Activated CD4-positive, alpha-beta T cell treated with anti-CD3 and anti-CD28 coated beads for 4 hours (primary cell): ENCODE measurements at places on chromosomes 7 and 10.

DNA sequence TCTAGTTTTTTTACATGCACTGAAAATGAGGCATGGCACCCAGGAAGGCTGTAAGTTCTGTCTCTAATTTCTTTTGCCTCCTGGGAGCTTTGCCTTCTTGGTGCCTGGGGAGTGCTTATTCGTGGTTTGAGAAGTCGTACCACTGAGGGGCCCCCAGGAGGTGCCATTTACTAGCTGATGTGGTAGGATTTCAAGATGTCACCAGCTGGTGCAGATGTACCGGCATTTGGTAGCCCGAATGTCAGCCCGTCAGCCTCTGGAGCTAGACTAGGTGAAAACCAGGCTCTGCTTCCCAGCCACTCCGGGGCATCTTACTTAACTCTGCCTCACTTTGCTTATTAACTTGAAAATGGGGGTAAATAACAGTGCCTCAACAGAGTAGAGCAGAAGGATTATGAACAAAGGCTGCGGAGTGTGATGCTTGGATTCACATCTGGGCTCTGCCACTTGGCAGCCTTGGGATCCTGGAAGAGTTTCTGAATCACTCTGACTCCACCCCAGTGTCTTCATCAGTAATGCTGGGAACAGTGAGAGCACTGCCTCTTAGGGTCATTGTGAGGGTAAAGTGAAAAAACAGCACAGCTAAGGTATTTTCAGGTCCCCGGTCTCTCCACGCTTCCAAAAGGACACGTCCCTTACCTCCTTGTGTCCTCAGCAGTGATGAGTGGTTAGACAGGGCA, 31.4 kb upstream of the BTBD16 start:
- no peak for DNase-seq

DNA sequence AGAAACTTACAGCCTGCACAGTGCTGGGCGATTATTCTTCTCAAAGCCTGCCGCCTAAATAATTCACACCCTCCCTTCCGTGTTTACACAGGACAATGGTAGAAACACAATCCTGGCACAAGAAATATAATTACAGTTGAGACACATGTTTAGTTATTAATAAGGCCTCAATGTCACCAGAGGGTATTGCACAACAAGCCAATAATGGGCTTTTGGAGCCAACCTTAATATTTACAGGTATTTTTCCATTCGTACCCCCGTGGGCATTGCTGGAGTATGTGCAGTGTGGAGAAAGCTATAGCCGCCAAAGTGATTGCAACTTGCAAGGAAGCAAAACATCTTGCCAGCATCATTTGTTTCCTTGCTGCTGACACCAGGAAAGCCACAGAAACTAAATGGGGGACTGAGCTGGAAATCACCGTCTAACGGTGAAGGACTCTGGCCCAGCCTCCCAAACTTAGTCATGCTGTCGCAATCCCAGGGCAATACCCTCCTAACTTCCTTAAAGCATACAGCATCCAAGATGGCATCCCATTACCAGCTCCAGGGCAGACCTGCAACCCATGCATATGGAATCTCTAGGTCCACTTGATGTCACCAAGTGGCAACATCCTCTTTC, 8.6 kb downstream of the CALN1 start:
- no peak for DNase-seq

GRCh38 chr7:80124526-80125264, 9.9 kb upstream of the GNAI1 start:
- no peak for DNase-seq

DNA sequence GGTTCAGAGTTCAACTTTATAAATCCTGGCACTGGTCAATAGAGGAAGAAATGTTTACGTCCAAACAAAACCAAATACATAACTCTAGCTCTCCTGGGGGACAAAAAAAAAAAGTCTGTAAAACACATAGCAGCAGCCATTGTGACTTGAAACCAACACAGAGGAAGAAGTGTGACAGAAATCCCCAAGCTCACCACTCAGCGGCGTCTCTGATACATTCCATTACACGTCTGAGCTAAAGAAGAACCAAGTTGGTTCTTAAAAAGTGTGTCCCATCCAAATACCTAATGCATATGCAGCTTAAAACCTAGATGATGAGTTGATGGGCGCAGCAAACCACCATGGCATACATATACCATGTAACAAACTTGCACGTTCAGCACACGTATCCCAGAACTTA, 58.3 kb upstream of the NANOS1 start:
- DNase-seq, result no peak

DNA sequence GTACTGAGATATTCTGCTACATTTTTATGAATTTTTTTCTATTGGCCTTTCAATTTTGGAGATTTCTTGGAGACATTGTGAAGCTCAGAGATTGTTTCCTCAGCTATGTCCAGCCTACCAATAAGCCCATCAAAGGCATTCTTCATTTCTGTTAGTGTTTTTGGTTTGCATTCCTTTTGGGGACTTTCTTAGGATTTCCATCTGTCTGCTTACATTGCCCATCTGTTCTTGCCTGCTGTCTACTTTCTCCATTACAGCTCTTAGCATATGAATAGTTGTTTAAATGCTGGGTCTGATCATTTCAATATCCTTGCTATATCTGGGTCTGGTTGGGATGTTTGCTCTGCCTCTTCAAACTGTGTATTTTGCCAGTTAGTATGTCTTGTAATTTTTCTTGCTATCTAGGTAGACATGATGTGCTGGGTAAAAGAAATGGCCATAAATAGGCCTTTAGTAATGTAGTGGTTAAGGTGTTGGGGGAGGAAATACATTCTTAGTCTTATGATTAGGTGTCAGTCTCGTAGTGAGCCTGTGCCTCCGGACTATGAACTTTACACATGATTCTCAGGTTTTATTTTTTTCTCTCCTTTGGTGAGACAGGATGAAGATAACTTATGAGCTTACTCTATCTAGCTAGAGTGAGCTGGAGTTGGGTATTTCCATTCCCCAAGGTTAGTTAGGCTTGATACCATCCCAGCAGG, 32.6 kb upstream of the NME8 start:
- DNase-seq, result no peak

DNA sequence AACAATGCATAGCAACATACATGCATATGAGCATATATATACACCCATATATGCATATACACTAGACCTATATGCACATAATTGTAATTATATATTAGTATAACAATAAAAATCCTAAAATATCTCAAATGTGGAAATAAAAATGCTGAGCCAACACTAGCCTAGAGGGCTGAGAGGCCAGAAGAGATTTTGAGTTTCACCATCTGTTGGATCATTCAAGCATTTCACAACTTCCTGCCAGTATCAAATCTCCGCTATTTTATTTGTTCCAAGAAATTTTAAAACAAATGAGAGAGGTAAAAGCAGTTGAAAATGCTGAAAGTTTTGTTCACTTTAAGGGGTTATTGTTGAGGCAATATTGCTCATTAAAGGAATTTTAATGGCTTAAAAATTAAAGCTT, 187.0 kb downstream of the PCDH15 start:
- DNase-seq, result no peak

DNA sequence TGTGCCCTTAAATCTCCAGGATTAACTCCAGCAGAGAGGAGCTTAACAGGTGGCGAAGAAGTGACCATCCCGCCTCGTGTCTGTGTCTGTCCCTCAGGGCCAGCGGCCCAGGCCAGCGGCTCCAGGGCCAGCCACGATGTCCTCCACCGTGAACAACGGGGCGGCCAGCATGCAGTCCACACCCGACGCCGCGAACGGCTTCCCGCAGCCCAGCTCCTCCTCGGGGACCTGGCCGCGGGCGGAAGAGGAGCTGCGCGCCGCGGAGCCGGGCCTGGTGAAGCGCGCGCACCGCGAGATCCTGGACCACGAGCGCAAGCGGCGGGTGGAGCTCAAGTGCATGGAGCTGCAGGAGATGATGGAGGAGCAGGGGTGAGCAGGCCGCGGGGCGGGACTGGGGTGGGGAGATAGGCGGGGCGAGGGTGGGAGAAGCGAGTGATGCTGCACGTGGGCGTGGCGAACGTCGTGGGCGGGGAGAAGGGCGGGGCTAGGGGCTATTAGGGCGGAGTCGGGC, 33.3 kb downstream of the SRRM3 start:
- peak; percentile 67 for DNase-seq

DNA sequence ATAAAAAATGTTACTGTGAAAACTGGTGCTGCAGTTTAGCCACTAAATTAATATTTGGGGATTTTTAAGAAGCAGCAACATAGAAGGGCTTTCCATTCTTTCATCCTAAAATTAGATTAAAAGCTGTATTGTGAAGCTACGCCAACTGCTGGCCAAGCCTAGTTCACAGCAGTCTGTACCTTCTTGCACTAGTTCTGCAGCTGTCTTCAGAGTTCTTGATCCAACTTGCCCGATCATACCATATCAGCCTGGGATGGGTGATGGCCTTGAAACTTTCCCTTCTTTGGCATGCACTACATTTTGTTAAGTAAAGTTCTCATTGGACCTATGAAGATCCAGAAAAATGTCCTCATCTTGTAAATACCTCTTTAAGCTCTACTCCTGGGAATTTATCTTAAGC, 20.3 kb upstream of the PANK1 start:
- DNase-seq, result no peak

DNA sequence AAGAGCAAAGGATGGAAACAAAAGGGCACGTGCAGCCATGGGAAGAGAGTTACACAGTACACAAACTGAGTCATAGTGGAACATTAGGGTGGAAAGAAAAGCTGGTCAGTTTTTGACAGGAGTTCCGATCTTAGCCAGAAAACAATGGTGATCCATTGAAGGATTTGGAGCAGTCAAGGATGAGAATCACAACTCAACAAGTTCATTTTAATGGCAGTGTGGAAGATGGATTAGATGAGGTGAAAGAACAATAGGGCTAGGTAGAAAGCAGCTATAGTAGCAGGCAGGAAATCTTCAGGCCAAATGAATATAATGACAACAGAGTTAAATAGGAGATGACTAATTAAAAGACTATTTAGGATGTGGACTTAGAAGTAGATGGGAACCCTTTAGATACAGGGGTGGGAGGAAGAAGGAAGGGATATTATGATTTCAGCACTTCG, 136.3 kb downstream of the DOCK4 start:
- DNase-seq, result no peak

DNA sequence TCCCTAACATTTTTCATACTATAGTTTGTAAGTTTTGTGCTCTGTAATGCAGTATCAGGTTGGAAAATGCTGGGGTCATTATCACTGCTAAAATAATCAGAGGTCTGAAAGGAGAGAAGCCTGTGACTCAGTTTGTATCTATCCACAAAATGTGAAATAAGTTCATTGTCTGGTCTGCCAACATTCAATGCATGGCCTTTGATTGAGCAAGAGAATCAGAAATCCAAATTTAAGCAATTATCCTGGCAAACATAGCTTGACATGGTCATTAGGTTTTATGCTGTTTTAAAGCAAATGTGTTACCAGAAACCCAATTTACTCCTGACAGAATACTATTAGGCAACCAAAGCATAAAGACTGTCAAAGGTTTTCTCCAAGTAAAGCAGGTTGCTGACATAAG, 709.7 kb upstream of the SEMA3D start:
- DNase-seq, result no peak

GRCh38 chr7:131300078-131300477, 27.6 kb upstream of the MKLN1 start:
- DNase-seq, result no peak

- DNase-seq, result no peak
Observed at GRCh38 chr7:46058086-46058823, 137.2 kb upstream of the IGFBP3 start.

- no peak for DNase-seq
Observed at GRCh38 chr7:27200761-27201579, 1.1 kb upstream of the HOXA13 start.

- DNase-seq, result peak; percentile 22
Observed at GRCh38 chr7:128352153-128352537, 8.4 kb upstream of the RBM28 start.

- no peak for DNase-seq
Observed at GRCh38 chr10:8591640-8592039, 537.2 kb downstream of the GATA3 start.

- no peak for DNase-seq
Observed at GRCh38 chr7:50685135-50686065, 97.3 kb downstream of the GRB10 start.

- DNase-seq, result no peak
Observed at GRCh38 chr7:150971242-150972022, 6.7 kb downstream of the KCNH2 start.

DNA sequence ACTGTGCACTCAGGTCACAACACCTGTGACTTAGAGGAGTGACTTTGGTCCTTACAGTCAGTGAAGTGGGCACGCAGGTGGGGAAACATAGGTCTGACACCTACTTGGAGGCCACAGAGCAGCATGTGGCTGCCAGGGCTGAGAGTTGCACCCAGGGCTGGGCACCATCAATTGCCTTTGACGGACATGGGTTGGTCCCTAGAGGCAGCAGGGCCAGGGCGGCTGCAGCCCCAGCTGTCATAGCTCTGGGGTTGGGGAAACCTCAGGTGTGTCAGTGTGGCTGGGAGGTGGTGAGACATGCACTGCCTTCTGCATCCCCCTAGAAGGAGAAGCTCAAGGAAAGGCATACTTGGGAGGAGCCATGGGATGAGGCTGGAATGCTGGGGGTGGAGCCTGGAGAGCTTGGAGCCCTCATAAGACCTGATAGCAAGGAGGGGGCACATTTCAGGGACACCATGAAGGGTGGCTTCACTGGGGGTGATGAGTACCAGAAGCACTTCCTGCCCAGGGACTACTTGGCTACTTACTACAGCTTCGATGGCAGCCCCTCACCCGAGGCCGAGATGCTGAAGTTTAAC, at the start of gene INMT:
INMT (plus strand) TSS at position 440 of the 578 bp plus-strand sequence; CDS start at position 456, 16 bp downstream.
- no peak for DNase-seq

DNA sequence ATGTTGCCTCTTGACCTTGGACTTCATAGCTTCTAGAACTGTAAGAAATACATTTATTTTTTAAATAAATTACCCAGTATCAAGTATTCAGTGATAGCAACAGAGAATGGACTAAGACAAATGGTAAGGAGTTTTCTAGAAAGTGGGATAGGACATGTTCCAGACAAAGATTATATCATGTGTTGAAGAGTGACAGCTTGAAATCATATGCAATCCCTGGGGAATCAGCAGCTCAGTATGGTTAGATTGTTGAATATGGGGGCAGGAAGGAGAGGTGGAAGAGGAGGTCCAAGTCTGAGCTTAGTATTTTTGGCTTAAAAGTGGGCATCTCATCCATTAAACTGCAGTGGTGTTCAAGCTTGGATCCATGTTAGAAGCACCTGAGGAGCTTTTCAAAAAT, 74.1 kb downstream of the ENTPD1 start:
- no peak for DNase-seq

GRCh38 chr10:123026302-123026701, 17.5 kb downstream of the ACADSB start:
- no peak for DNase-seq

- DNase-seq, result no peak
Observed at GRCh38 chr7:110084181-110084807, 1006.6 kb upstream of the LRRN3 start.

GRCh38 chr10:33494694-33495265, 160.3 kb upstream of the NRP1 start:
- no peak for DNase-seq

DNA sequence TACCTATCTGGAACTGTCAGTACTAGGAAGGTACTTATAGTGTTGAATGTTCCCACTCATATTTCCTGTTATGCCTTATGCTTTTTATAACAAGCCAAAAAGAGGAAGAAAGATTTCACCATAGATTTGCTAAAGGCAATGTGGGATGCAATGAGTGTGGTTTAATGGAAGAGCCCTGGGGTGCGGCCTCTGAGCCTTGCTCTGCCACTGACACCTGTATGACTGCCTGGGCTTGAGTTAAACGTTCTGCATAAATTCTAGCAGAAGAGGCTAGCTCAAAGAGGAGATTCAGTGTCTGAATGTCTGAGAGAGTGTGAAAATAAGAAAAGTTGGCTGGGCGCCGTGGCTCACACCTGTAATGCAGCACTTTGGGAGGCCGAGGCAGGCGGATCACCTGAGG, 143.8 kb downstream of the TPST1 start:
- DNase-seq, result no peak
